GM23338 (cell line): ENCODE measurements at places on chromosomes 13 and 19. TPM values are rescaled to one million over a fixed set of nuclear protein-coding genes. Genes with fewer than 3 reads are reported as not detected.

DNA sequence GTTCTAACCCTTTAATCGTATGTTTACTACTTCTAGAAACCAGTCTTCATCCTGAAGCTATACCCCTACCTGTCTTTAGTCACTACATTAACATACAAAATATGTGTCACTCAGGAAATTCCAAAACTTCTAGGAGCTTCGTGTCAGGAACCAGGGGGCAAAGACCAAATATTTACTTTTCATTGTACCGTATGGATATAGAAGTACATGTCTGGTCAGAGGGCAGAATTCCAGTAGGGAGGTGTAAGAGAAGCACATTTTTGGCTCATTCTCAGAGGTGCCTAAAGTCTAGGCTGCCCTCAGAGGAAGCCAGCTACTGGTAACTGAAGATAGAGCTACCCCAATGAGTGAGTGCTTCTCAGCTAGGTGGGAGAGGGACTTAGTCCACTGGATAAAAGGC is 320.7 kb downstream of the DIAPH3 start:
- H3K4me1 ChIP-seq = peaks cover 17% of the 10 kb centered on the region; the same call in 1 of the 2 replicates
- H3K36me3 ChIP-seq = no peaks in the 10 kb centered on the region
- no peak overlapping the region for H3K4me3 ChIP-seq
- H3K27me3 ChIP-seq = no peaks in the 10 kb centered on the region

Gene ZNF181
- total RNA-seq = 18.9 and 19.8 TPM in 2 replicates

Gene ZNF222
- 2.3 and 3.4 TPM in 2 replicates for total RNA-seq

DNA sequence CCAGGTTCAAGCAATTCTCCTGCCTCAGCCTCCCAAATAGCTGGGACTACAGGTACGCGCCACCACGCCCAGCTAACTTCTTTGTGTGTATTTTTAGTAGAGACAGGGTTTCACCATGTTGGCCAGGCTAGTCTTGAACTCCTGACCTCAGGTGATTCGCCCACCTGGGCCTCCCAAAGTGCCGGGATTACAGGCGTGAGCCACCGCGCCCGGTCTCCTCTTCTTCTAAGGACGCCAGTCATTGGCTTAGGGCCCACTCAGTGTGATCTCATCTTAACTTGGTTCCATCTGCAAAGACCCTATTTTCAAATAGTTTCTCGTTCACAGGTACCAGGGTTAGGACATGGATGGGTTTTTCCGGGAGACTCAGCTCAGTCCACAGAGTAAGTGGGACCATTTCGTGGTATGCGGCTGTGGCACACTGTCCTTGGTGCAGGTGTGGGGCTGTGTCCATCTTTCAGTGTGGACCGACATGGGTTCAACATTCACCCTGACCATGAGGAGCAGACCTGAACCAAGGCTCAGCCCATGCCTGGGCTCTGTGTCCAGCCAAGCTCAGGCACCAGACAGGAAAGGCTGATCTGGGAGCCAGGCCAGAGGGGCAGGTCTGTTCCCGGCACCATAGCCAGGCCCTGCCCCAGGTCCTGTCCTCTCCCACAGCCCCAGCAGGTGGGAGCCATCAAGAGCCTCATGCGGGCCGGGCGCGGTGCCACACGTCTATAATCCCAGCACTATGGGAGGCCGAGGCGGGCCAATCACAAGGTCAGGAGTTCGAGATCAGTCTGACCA is 2.8 kb upstream of the MKNK2 start:
- H3K36me3 ChIP-seq = no peaks in the 10 kb centered on the region
- no peak overlapping the region for H3K27ac ChIP-seq
- H3K4me1 ChIP-seq = no peaks in the 10 kb centered on the region; the same call in 1 of the 2 replicates
- no peak for DNase-seq
- H3K4me3 ChIP-seq = no peak overlapping the region

GRCh38 chr13:39496506-39496905 is 106.5 kb downstream of the LHFPL6 start:
- no peaks in the 10 kb centered on the region for H3K36me3 ChIP-seq
- no peak overlapping the region for H3K27ac ChIP-seq
- peaks cover 9% of the 10 kb centered on the region for H3K27me3 ChIP-seq
- H3K4me1 ChIP-seq = peaks cover 70% of the 10 kb centered on the region
- no peak for DNase-seq

DNA sequence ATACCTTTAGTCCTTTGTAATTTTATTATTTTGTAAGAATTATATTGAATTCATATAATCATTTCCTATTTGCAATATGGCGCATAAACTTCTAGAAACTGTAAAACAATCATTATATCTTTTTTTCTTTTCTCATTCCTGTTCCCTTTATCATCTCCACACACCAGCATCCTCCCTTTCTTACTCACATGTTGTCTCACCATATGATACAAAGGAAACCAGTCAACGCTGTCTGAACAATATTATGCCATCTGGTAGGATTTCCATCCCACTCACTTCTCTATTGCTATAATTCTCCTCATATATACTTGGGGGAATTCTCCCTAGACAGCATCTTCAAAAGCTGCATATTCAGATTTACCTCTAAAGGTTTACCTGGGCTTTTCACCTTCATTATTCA is 389.8 kb downstream of the NDFIP2 start:
- H3K4me1 ChIP-seq = peaks cover 16% of the 10 kb centered on the region
- H3K27ac ChIP-seq = no peak overlapping the region
- no peaks in the 10 kb centered on the region for H3K36me3 ChIP-seq
- H3K27me3 ChIP-seq = no peaks in the 10 kb centered on the region

GRCh38 chr13:29436291-29436690 is 159.2 kb downstream of the SLC7A1 start:
- H3K4me1 ChIP-seq = peaks cover 13% of the 10 kb centered on the region; the same call in 1 of the 2 replicates
- no peak for DNase-seq
- no peaks in the 10 kb centered on the region for H3K36me3 ChIP-seq
- H3K27me3 ChIP-seq = no peaks in the 10 kb centered on the region

DNA sequence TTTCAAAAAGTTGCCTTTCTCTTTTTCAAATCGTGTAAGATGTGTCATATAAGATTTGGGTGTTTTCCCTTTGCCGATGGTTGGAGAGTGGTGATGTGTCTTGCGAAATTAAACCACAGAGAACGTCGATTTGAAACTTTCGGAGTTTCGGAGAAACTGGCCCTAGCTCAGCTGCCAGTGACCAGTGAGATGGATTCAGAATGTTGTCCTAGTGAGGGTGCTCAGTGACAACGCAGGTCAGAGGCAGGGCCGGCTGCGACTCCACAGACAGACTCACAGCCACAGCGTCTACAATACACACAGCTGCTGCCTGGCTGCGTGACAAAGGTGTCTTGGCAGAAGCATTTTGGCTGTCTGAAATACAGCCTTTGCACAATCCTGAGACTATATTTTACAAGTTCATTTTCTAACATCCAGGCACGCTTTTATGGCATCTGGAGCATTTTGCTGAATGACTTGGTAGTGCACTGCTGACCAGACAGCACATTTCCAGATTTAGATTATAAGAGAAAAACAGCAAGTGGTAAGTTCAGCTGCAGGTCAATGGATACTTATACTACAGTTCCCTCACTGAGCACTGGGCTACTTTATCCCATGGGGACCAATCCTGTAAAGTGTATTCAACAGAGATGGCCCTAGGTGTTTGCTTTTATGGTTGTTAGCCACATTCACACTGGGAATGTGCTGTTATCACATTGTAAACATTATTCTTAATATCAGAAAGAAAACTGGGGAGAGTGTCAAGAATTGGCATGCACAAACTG is 207.5 kb downstream of the KCNRG start:
- no peak for DNase-seq
- H3K4me3 ChIP-seq = no peak overlapping the region
- no peak overlapping the region for H3K27ac ChIP-seq
- no peaks in the 10 kb centered on the region for H3K4me1 ChIP-seq
- no peaks in the 10 kb centered on the region for H3K36me3 ChIP-seq
